ENCODE measurements at places on chromosomes 4 and X. TPM values are rescaled to one million over a fixed set of nuclear protein-coding genes. Genes with fewer than 3 reads are reported as not detected.
A peak's percentile ranks its signal among the peaks of the same experiment; 100 is the strongest.

- H3K36me3 ChIP-seq, result no peaks in the 10 kb centered on the region
- H3K27me3 ChIP-seq, result no peaks in the 10 kb centered on the region
- H3K4me3 ChIP-seq, result no peak overlapping the region
- H3K27ac ChIP-seq, result no peak overlapping the region
- no peaks in the 10 kb centered on the region for H3K4me1 ChIP-seq
Observed at GRCh38 chr4:160038615-160039014, 935.7 kb downstream of the RAPGEF2 start.

DNA sequence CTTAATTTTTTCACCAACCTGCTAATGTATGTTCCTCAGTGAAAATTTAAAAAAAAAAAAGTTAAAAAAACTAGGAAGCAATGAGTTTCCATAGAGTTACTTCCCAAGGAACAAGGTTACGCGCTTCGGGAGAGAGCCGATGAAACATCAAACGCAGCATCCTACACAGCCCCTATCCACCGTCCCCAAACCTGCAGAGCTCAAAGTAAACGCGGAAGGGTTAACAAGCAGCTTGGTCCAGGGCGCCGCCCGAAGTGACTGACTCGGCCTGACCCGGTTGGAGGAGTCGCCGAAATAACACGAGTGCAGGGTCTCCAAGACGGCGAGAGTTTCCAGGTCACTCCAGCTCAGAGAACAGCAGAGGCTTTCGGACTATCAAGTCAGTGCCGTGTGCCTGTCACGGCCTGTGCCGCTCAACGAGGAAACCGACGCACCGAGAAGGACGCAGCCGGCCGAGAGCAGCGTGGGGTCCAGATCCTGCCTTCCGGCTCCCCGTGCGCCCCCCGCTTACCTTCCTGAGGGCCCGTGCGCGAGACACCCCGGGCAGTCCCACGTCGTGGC, 512 bp downstream of the NOP14 start:
- DNase-seq, result peak; percentile 44
- peaks cover 14% of the 10 kb centered on the region for H3K36me3 ChIP-seq
- peak overlapping the region; percentile 96 for H3K4me3 ChIP-seq
- H3K27me3 ChIP-seq, result peaks cover 1% of the 10 kb centered on the region
- H3K4me1 ChIP-seq, result peaks cover 29% of the 10 kb centered on the region

- peaks cover 39% of the 10 kb centered on the region for H3K4me1 ChIP-seq
- peak; percentile 60 for DNase-seq
- H3K27me3 ChIP-seq, result no peaks in the 10 kb centered on the region
- peak overlapping the region; percentile 80 for H3K27ac ChIP-seq
- H3K4me3 ChIP-seq, result no peak overlapping the region
- H3K36me3 ChIP-seq, result no peaks in the 10 kb centered on the region
Observed at GRCh38 chrX:65690057-65690855, 22.8 kb downstream of the MSN start.

GRCh38 chr4:183099537-183100297, 660 bp downstream of the WWC2 start:
- H3K27ac ChIP-seq, result peak overlapping the region; percentile 84
- no peaks in the 10 kb centered on the region for H3K27me3 ChIP-seq
- H3K36me3 ChIP-seq, result no peaks in the 10 kb centered on the region

GRCh38 chrX:19723427-19723826, 164.0 kb downstream of the SH3KBP1 start:
- no peaks in the 10 kb centered on the region for H3K27me3 ChIP-seq
- H3K4me1 ChIP-seq, result no peaks in the 10 kb centered on the region
- no peak overlapping the region for H3K4me3 ChIP-seq

WDR17 gene
- total RNA-seq, result 0.49 TPM

DNA sequence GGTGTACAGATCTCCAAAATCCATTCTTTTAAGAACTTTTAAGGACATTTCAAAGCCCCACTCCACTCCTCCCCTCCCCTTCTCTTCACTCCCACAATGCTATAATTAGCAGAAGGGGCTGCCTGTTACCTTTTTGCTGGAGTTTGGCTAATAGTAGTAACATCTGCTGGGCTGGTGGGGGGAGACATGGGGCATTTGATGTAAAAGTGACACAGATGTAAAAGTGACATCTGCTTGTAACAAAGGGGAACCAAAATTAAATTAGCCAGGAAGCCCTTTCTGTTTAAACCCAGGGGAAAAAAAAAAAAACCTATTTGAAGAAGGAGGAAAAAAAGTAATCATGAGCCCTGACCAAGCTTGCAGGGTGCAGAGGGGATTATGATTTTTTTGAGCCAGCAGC, 5.4 kb upstream of the PHOX2B start:
- no peak for DNase-seq
- H3K4me1 ChIP-seq, result no peaks in the 10 kb centered on the region
- no peak overlapping the region for H3K27ac ChIP-seq
- H3K36me3 ChIP-seq, result no peaks in the 10 kb centered on the region
- H3K4me3 ChIP-seq, result no peak overlapping the region

GRCh38 chrX:100090931-100091330, 319.1 kb downstream of the PCDH19 start:
- no peak for DNase-seq
- no peak overlapping the region for H3K4me3 ChIP-seq
- no peaks in the 10 kb centered on the region for H3K36me3 ChIP-seq
- H3K27me3 ChIP-seq, result no peaks in the 10 kb centered on the region
- no peak overlapping the region for H3K27ac ChIP-seq

GRCh38 chr4:141028024-141028529, 105.2 kb downstream of the RNF150 start:
- H3K27me3 ChIP-seq, result peaks cover 1% of the 10 kb centered on the region
- DNase-seq, result no peak
- no peak overlapping the region for H3K4me3 ChIP-seq
- peak overlapping the region; percentile 54 for H3K27ac ChIP-seq

RTL5 gene
- total RNA-seq, result 1.5 TPM

DNA sequence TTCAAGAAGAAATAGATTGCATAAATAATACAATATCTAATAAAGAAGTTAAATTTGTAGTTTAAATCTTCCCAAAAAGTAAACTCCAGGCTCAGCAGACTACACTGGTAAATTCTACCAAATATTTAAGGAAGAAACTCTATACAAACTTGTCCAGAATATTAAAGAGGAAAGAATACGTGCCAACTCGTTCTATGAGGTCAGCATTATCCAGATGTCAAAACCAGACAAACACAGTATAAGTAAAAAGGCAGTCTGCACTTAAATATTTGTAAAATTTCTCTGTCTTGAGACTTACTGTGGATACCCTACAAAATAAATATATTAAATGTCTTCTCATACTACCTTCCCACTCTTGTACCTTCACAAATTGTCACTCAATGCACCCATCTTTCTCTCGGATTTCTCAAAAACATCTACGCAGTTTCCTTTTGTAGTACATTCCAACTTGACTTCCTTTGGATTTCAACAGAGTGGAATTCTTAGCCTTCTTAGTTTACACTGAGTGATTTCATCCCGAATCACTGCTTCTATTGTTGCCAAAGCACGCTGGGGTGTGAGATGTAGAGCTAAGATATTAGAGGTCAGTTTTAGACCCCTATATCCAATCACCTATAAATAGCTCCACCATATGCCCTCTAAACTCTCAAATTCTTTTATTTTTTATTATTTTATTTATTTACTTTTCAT, 71.6 kb upstream of the MAB21L2 start:
- H3K27me3 ChIP-seq, result no peaks in the 10 kb centered on the region
- H3K36me3 ChIP-seq, result no peaks in the 10 kb centered on the region
- H3K4me3 ChIP-seq, result no peak overlapping the region
- DNase-seq, result no peak

DNA sequence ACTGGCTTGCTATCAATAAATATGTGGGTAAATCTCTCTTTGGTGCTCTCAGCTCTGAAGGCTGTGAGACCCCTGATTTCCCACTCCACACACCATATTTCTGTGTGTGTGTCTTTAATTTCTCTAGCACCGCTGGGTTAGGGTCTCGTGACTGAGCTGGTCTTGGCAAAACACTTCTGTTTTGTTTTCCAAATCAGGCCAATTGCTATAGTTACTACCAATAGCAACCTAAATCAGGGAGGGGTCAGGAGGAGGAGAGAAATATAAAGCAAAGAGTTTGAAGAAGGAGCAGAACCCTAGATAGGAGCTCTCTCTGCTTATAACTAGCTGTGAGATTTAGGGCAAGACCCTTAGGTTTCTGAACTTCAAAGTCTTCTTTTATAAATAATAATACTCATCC, 250.5 kb upstream of the IGFBP7 start:
- H3K4me1 ChIP-seq, result no peaks in the 10 kb centered on the region
- no peak for DNase-seq
- H3K27me3 ChIP-seq, result no peaks in the 10 kb centered on the region
- no peaks in the 10 kb centered on the region for H3K36me3 ChIP-seq

DNA sequence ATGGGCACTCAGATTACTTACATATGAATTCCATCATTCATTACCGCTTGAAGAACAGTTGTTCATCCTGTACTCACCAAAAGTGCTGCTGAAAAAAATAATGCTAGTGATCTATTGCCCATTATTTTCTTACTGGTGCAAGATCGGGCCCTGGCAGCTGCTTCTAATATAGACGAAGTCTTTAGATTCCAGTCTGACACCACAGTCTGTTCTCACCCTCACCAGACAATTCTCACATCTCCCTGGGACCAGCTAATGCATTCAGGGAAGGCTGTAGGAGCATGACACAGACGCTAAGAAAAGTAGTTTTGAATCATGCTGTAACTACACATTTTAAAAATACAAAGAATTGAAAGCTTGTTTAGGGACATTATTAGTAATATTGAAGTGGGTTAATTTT, 13.8 kb downstream of the GEMIN8 start:
- no peak for DNase-seq
- no peak overlapping the region for H3K27ac ChIP-seq
- no peaks in the 10 kb centered on the region for H3K4me1 ChIP-seq
- H3K27me3 ChIP-seq, result no peaks in the 10 kb centered on the region

- H3K36me3 ChIP-seq, result no peaks in the 10 kb centered on the region
- peak overlapping the region; percentile 49 for H3K4me3 ChIP-seq
- no peak overlapping the region for H3K27ac ChIP-seq
- DNase-seq, result no peak
Observed at GRCh38 chr4:185771711-185772390, 40.1 kb downstream of the SORBS2 start.

TLR7 gene
- total RNA-seq, result 0.73 TPM

DNA sequence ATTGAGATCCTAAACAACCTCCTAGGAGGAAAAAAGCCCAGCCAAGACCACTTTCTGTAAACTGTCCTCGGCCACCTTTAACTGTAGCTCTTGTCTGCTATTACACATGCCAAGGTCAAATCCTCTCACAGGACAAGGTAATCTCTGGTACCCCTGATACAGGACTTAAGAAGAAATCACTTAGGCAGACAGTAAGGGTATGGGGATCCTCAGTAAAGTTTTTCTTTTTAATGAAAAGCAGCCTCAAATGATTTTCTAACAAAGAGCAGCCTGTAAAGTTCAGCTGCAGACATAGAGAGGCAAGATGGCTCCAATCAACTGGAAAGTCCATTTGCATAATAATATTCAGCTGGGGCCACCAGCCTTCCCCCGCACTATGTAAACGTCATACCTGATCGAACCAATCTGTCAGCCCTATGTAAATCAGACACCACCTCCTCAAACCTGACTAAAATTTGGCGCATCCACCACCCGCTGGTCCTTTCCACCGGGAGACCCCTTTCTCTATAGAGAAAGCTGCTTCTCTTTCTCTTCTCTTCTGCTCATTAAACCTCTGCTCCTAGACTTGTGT, 14.6 kb upstream of the MPP1 start:
- no peaks in the 10 kb centered on the region for H3K36me3 ChIP-seq
- DNase-seq, result no peak
- H3K4me1 ChIP-seq, result no peaks in the 10 kb centered on the region

- H3K27ac ChIP-seq, result no peak overlapping the region
- no peaks in the 10 kb centered on the region for H3K36me3 ChIP-seq
- no peaks in the 10 kb centered on the region for H3K27me3 ChIP-seq
- no peak for DNase-seq
- H3K4me3 ChIP-seq, result no peak overlapping the region
- no peaks in the 10 kb centered on the region for H3K4me1 ChIP-seq
Observed at GRCh38 chr4:155818639-155819038, 47.4 kb downstream of the ASIC5 start.

DNA sequence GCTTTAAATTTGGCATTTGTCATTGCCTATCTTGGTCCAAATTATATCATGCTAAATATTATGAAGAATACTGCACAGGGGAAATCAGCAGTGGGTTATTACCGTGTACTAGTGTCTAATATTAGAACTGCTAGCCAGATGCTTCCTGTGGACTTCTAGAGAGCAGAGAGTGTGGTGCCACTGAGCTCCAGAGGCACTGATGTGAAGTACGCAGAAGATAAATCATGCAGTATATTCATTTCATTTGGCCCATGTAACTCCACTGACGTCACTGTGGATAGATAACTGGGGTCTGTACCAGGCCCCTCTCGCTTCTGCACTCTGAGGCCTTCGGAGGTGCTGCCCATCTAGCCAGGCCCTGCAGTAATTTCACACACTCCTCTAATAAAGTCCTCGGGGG, 80.0 kb downstream of the ALPK1 start:
- no peak overlapping the region for H3K27ac ChIP-seq
- H3K4me3 ChIP-seq, result no peak overlapping the region
- no peaks in the 10 kb centered on the region for H3K36me3 ChIP-seq
- peaks cover 5% of the 10 kb centered on the region for H3K4me1 ChIP-seq
